Epithelial cell of esophagus (primary cell): ENCODE measurements at places on chromosomes 2 and 18.

- DNase-seq = peak; percentile 97
Measured at GRCh38 chr2:9752441-9753275, 90.6 kb upstream of the TAF1B start.

DNA sequence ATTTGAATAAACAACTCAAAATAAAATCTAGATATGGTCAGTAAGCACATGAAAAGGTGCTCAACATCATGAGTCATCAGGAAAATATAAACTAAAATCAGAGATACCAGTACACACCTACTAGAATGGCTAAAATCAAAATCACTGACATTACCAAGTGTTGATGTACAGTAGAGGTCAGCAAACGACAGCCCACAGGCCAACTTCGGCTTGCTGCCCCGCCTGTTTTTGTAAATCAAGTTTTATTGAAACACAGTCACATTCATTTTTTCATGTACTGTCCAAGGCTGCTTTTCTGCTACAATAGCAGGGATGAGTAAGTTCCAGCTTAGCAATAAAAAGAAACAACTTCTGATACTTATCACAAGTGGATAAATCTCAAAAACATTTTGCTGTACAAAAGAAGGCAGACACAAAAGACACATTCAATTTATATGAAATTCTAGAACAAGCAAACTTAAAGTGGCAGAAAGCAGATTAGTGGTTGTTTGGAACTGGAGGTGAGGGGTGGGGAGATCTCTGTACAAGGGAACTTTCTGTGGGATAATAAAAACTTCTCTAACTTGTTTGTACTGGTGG lies 32.1 kb downstream of the TRAK2 start:
- DNase-seq = peak; percentile 23

DNA sequence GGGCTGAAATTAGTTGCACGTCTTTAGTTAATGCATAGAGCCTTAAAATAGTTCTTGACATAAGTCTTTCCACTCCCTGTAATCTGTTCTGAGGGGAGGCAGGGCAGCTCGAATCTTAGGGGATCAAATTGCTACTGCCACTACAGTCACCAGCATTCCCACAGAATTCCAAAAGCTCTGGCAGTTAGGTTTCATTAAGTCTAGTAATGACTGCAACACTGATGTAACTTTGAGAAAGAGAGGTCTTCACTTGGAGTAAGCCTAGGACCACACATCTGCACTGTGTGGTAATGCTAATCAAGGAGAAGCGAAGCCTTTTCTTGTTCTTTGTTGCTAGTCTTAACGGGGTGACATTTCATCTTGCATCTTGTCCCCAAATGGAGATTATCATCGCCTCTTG lies 19.3 kb upstream of the NCK2 start:
- no peak for DNase-seq

- DNase-seq = no peak
Measured at GRCh38 chr2:23510471-23510870, 125.5 kb downstream of the KLHL29 start.

GRCh38 chr18:49685231-49685942 lies 123.5 kb downstream of the LIPG start:
- peak; percentile 9 for DNase-seq

DNA sequence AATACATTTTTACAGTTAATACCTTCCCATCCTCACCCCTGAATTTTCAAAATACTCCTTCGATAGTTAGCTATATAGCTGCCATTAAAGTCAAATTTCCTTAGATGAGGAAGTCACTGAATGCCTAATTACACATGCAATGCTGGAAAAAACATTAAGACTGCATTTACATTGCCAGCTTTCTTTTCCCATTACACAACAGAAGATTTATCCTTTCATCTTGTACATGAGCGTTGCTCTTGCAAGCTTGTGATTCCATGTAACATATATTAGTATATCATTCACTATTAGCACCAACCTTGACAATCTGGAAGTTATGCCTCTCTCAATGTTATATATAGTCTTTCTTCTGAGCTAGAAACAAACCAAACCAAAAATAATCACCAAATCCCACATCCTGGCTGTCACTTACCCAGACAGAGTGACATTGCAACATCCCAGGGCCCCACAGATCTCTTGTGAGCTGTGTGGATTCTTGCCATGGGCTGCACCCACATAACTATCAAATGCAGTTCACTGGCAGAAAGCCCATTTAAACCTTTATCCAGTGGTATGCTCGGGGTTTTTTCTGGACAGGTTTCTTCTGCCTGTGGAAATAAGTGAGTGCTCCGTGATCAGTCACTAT lies 79.2 kb upstream of the PAPOLG start:
- DNase-seq = no peak

- DNase-seq = no peak
Measured at GRCh38 chr2:204982303-204982702, 437.0 kb downstream of the PARD3B start.

DNA sequence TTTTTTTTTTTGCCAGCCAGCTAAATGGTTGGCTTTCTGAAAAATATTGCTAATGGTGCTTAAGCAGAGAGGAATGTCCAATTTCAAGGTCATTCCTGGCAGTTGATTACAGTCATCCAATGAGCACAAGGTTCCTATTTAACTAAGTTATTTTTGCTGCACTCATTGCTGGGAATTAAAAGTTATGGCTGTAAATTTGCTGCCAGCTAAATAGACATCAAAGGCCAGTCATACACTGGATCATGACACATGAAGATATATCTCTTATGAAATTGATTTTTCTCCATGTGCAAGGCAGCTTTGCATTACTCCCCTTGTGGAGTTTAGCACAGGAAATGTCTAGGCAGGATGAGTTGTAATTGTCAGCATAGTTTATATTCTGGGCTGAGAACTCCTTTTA lies 1898.4 kb upstream of the CELF4 start:
- DNase-seq = peak; percentile 9

GRCh38 chr2:106764614-106765013 lies 121.4 kb downstream of the ST6GAL2 start:
- no peak for DNase-seq

GRCh38 chr2:68216454-68217310 lies 35.6 kb downstream of the PPP3R1 start:
- no peak for DNase-seq

DNA sequence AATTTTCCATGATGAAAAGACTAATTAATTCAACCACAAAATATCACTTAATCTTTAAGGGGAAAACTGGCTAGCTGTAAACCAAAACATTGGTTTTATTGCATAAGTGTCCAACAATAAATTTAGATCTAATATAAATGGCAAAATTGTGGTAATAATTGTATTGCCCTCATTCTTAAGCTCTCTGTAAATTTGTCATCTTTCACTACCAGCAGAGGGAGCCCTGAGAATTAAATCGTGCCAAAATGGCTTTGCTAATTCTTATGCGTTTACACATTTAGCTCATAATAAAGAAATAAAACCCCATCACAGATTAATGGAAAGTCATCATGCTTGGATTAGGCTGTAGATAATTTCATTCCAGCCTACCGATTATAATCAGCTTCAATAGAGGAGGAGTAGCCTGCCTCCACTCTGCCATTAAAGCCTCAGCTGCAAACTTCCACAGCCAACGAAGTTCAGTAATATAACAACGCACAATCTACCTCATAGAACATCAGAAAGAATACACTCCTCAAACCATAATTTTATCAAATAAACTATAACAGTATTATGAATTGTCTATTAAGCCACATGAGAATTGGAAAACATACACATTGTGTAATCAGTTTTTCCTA lies 70.0 kb upstream of the ATP5MC3 start:
- peak; percentile 50 for DNase-seq

DNA sequence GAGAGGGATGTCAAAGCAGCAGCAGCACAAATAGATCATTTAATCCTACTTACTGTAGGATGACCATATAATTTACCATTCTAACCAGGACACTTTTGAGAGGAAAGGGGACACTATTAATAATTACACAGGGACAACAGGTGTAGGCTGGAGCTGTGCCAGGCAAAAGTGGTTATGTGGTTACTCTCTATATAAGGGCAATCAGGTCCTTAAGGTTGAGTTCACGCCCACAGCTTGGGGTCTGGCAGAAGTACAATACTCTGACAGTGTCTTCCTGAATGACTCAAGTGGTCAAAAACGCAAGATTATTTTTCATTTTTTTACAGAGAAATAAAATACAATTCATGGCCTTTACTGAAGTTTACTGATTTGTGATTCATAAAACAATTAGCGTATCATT lies 2.8 kb downstream of the PREPL start:
- DNase-seq = peak; percentile 38

- no peak for DNase-seq
Measured at GRCh38 chr2:240155048-240155744, 14.7 kb upstream of the OTOS start.

GRCh38 chr2:10402062-10402585 lies 46.0 kb downstream of the ODC1 start:
- no peak for DNase-seq
